Fibroblast of the aortic adventitia (primary cell): ENCODE measurements at places on chromosomes 1 and 21. TPM values are rescaled to one million over a fixed set of nuclear protein-coding genes. Genes with fewer than 3 reads are reported as not detected.

- no peak for DNase-seq
Observed at GRCh38 chr1:238419209-238419608, 528.5 kb upstream of the ZP4 start.

GRCh38 chr1:197786280-197786679, 11.0 kb upstream of the DENND1B start:
- DNase-seq, result no peak

GCLM gene
- total RNA-seq, result 13.2 and 35.2 TPM in 2 replicates

HAO2 gene
- total RNA-seq, result not detected in 2 replicates

OR2M2 gene
- not detected in 2 replicates for total RNA-seq
